ENCODE measurements at places on chromosomes 1 and 21.

- DNase-seq = no peak
Observed at GRCh38 chr1:62235576-62235975, 40.9 kb downstream of the L1TD1 start.

GRCh38 chr1:171431994-171432393, 53.3 kb upstream of the PRRC2C start:
- DNase-seq = no peak

DNA sequence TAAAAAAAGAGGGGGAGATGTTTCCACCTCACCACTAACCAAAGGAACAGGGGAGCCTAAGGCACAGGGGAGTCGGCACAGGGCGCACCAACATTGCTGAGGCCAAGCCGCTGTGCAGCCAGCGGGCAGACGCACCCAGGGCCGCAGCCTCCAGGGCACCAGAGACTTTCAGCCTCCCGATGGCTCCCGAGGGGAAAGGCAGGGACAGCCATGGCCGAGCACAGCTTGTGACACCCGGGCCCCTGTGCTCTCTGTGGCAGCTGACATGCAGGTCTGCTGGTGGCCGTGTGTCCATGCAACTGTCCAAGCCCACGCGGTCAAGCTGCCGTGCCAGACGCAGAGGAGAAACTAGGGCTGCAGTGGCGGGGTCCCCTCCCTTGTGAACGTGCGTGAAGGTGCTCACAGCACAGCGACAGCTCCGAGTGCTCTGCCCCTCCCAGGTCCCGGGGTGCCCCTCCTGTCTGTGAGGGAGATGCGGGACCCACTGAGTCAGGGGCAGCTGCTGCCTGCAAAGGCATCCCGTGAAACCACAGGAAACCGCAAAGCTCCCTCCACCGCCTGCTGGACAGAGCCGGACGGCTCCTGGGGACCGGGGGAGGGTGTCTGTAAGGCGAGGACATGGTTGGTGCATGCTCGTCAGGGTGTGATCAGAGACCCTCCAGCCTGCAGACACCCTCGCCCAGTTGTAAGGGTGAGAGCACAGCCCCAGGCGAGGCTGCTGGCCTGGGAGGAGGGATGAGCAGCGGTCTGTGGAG, 2.5 kb downstream of the KRTAP10-11 start:
- DNase-seq = no peak

- DNase-seq = no peak
Observed at GRCh38 chr1:60924964-60925798, 157.2 kb upstream of the NFIA start.

DNA sequence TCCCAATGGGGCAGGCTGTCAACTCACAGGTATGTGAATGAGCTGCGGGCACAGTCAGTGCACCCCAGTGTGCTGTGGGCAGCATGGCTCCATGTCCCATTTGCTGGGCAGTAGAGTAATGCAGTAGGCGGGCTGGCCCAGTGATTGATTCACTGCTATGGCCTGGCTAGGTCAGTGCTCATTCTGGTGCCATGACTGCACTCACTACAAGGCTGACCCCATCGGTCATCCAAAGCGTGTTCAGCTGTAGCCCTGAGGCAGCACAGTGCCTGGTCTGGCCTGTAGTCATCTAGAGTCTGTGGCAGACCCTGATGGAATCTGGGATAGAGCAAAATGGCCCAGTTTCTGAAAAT, 7.4 kb downstream of the HYI start:
- DNase-seq = no peak

DNA sequence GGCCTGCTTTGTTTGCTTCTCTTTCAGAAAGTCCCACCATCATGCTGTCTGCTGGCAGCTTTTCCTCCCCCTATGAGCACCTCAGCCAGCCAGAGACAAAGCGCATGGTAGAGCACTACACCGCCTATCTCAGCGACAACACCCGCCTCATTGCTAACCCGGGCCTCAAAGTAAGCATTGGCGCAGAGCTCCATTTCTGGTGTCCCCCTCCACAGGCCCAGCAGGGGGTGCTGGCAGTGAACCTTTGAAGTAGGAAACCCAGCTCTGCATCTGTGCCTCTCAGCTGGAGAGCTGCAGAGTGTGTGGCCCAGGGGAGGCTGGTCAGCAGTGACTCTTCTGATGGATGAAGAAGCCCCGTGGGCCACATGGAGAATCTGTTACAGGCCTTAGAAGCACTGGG, 81.2 kb upstream of the RAVER2 start:
- DNase-seq = peak; percentile 42

DNA sequence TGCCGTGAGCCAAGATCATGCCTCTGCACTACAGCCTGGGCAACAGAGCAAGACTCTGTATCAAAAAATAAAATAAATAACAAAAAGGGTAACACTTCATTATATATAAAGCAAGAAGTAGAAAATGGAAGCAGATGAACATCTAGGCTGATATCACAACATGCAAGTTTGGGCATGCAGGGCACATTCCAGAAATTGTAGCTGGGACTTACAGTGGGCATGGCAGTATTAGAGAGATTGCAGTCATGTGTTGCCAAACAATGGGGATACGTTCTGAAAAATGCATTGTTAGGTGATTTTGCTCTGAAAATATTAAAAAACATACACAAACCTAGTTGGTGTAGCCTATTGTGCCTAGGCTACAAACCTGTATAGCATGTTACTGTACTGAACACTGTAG, 441.0 kb upstream of the PRMT6 start:
- DNase-seq = no peak

DNA sequence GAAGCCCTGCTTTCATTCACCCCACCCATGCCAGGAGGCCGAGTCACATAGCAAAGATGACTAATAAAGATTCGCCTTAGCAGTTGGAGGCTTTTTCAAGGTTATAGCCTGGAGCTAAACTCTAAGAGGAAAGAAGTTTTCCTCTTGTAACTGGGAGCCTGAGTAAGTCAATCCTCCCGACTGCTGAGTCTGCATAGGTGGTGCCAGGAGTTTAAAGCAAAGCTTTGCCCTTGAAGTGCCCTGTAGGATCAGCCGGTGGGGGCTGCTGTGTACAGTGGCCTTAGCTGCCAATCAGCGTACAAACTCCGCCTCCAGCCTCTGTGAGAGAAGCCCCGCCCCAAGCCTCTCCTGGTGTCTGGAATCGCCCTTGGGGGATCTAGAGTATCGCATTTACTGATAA, 147.5 kb upstream of the SPATA6 start:
- DNase-seq = peak; percentile 13

DNA sequence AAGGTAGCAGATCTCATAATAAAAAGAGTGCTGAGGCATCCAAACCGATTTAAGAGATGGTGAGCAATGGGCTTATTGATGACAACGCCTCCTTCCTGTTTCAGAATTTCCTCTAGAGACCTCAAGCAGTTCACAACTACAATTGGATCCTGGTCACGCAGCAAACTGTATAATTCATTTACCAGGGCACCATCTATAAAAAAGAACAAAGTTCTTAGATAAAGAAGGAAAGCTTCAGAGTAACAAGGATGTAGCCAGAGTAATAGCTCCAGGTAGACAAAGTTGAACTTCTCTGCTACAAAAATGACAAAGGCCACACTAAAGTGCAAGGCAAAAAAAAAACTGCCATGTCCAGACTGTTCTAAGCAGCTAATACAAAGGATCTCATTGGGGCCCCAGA, 3.4 kb downstream of the AP4B1 start:
- no peak for DNase-seq

GRCh38 chr1:229028544-229028943, 242.4 kb upstream of the RAB4A start:
- no peak for DNase-seq

DNA sequence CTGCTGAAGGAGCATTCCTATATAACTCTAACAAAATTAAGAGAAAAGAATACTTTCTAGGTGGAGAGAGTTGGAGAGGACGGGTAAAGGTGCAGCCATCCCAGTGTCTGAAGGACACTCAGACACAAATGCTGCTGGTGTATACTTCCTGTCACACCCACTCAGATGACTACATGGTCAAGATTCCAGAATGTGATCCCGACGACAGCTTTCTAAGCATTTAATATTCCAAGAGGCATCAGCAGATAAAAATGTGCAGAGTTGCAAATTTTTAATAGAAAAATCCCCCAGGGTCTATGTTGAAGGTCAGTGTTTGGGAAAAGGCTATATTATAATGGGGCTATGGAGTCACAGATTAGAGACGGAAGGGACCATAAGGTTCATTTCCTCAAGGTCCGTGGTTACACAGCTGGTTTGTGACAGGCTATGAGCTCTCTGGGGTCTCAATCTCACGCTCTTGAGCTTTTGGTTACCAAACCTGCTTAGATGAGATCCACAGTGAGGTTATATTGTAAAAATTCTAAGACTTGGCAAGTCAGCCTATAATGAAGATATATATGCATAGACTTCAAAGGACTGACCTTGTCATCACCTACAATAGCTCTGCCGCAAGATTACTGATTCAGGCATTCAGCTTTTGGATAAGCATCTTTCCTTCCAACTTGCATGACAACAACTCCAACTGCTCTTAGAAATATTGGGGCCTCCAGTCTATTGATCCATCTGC, 35.1 kb downstream of the ZNF281 start:
- no peak for DNase-seq

GRCh38 chr1:68791800-68792199, 294.9 kb upstream of the DEPDC1 start:
- no peak for DNase-seq

- DNase-seq = no peak
Observed at GRCh38 chr1:173356191-173356762, 120.9 kb upstream of the PRDX6 start.

DNA sequence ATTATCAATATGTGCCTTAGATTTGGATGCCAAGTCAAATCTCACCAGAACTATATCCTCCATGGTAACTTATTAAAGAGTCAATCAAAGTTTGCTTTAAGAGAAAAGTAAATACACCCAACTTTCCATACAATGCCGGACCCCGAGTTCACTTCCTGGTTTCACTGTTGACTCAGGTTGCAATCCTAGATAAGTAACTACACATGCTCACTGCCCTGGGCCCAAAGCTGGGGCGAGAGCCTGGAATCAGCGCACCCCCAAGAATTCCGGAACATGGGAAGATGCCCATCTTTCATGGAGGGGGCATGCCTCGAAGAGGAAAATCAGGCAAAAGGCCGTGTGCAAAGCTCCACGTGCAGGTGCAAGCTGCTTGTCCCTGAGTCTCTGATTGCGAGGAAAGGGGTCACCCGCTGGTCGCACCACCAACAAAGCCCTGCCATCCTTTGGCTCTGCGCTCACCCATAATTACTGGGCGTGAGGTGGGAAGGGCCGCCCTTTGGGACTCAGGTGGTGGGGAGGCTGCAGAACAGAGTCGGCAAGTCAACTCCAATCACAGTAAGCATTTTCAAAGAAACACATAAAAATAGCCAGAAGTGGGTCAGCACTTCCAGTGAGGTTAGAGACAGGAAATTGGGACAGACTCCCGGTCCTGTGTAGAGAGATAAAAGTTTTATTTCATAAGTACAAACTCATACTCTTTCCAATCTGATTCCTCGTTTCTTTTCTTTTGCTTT, 167.7 kb downstream of the TOMM20 start:
- DNase-seq = no peak

GRCh38 chr1:223152399-223152798, 9.4 kb upstream of the TLR5 start:
- DNase-seq = no peak

DNA sequence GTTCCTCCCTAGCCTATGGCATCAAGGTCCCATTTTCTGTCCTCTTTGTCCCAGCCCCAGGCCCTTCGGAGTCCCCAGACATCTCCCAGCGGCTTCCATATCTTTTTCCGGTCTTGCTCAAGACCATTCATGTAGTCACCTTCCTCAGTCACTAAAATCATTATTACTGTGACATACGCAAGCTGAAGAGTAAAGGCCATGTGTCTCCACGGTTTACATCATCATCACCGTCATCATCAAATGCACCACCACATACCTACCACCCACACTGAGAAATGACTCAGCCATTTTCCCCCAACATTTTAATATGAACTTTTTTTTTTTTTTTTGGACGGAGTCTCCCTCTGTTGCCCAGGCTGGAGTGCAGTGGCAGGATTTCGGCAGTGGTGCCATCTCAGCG, 43.4 kb downstream of the FHAD1 start:
- DNase-seq = peak; percentile 90

GRCh38 chr1:54816130-54816529, 15.0 kb upstream of the TTC22 start:
- DNase-seq = no peak

GRCh38 chr21:43286196-43286595, 117.4 kb downstream of the CRYAA start:
- DNase-seq = no peak

GRCh38 chr1:31227891-31228568, 11.7 kb downstream of the NKAIN1 start:
- no peak for DNase-seq

GRCh38 chr1:30852026-30852425, 56.5 kb downstream of the SDC3 start:
- DNase-seq = peak; percentile 35

- no peak for DNase-seq
Observed at GRCh38 chr1:245972476-245972875, 534.6 kb downstream of the SMYD3 start.

GRCh38 chr1:65946960-65947359, 154.3 kb downstream of the PDE4B start:
- DNase-seq = no peak

DNA sequence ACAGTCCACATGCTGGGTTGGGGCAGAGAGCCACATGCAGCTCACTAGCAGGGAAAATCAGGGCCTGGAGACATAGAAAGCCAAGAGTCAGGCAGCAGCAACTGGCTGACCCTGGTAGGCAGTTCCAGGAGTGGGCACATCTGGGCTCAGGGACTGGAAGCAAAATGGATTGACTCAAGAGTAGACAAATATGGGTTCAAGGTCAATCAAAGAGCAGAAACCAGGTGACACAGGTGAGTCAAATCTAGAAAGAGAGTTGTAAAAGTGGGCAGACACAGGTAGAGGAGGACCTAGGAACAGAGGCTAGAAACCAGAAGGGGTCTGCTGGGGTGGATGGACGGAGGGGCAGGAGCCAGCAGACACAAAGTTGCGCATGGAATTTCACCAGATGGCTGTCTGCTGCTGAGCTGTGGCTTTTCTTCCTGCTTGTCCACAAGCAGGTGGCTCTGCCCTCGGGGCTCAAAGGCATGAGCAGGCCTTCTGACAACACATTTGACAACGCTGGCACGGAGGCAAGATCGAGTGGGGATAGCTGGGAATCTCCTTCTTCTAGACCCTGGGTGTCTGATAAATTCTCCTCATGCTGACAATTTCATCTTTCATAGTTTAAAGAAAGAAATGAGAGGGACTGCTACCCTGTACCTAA, 40.8 kb upstream of the IGSF3 start:
- no peak for DNase-seq

DNA sequence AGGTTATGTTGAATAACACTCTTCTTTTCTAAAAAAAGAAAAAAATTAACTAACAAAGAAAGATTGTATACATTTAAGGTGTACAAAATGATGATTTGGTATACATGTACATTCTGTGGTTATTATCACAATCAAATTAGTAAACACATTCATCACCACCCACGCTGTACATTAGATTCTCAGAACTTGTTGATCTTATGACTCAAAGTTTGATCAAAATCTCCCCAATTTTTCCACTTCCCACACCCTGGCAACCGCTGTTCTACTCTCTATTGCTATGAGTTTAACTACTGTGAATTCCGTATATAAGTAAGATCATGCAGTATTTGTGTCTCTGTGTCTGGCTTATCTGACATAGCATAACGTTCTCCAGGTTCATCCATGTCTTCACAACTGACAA, 469.5 kb upstream of the CHRM3 start:
- no peak for DNase-seq

All from H4 (cell line).